T-helper 1 cell (primary cell): ENCODE measurements at places on chromosomes 7 and 10.

DNA sequence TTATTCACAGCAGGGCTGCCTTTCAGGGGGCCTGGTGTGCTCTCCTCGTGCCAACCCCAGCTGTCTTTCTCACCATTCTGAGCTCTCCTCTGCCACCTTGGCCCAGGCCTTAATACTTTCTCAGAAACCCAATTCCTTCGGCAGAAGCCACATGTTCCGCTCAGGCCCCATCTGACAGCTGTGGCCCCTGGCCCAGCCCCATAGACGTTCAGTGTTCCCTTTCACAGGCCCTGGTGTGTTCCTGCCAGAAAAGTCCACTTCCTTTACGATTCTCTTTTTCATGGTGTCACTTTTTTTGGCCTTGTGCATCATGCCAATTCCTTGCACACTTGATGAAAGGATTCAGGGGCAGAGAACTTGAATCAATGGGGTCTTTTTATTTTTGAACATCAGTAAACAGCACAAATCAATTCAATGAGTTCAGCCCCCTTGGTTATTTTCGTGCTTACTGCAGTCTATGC, 15.9 kb upstream of the GPNMB start:
- no peak for DNase-seq

DNA sequence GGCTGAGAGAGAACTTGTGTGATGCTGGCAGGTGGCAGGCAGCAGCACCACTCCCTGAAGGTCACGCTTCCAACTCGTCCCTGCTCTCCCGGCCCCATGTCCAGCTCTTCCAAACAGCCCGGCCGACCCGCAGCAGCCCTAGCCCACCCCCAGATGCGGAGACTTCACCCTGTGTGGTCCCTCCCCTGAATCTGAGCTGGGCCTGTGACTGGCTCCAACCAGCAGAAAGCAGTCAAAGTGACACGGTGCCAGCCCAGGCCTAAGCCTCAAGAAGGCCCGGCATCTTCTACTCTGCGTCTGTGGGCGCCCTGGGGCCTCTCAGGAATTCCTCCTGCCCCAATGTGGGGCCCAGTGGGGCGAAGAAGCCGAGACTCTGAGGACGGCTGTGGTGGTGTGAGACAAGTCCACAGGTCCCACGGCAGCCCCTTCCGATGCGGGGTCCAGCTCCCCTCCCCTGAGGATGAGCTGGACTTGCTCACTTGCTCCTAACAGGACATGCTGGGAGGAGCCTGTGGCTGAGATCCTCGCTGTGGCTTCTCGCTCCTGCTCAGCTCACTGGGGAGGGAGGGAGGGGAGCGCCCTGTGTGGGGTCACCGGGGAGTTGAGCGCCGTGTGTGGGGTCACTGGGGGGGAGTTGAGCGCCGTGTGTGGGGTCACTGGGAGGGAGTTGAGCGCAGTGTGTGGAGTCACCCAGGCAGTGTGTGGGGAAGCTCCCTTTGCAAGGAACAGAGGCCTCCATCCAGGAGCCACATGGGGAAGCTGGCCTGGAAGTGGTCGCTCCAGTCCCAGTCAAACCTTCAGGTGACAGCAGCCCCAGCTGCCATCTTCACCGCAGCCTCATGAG, 9.5 kb downstream of the STK32C start:
- no peak for DNase-seq

DNA sequence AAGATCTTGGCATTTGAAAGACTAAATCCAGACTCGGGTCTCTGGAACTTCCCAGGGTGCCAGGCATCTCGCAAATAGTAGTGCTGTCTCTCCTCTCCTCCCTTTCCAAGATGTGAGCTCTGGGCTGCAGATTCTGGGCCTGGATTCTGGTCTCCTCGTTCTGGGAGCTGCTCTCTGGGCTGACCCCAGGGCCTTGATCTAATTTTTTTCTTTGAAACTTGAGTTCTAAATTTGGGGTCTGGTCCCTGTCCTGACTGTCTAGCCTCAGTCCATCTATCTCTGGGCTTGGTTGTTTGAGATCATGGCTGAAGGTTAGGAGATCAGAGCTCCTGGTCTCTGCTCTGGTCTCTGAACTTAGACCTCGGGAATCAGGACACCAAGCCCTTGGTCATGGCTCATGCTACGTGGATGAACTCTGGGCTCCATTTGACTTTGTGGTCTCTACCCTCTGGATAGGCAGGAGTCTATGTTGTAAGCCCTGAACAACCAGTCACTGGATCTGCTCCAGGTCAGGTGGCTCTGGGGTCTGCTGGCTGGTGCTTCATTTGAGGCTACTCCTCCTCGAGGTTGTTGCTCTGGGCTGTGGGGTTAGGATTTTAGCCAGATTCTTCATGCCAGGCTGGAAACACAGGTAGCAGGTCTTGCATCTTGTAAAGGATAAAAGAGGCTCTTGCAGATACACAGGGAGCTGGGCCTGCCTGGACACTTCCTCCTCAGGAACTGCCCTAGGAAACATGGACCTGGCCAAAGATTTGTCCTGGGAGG, 8.0 kb upstream of the MBL2 start:
- DNase-seq: no peak

DNA sequence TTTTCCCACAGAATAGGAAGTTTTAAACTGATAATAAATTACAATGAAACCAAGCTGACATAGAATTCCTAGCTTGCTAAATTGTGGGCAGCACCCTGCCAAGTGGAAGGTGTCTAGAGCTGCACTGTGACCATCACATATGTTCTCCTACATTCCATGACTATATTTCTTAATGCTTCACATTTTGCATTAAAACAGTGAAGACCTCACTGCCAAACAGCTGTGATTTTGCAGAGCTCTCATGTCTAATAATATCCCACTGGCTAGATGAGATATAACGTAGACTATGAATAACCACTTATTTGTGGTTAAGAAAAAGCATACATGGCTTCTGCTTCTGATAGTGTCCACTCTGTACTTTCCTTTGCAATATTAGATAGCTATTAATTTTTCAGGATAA, 228.3 kb upstream of the TEX47 start:
- no peak for DNase-seq

GRCh38 chr10:97226398-97226797, 40.6 kb upstream of the SLIT1 start:
- DNase-seq: no peak

- no peak for DNase-seq
Observed at GRCh38 chr10:125694883-125695282, 11.9 kb upstream of the TEX36 start.

- no peak for DNase-seq
Observed at GRCh38 chr7:25192043-25192442, 36.2 kb downstream of the NPVF start.

DNA sequence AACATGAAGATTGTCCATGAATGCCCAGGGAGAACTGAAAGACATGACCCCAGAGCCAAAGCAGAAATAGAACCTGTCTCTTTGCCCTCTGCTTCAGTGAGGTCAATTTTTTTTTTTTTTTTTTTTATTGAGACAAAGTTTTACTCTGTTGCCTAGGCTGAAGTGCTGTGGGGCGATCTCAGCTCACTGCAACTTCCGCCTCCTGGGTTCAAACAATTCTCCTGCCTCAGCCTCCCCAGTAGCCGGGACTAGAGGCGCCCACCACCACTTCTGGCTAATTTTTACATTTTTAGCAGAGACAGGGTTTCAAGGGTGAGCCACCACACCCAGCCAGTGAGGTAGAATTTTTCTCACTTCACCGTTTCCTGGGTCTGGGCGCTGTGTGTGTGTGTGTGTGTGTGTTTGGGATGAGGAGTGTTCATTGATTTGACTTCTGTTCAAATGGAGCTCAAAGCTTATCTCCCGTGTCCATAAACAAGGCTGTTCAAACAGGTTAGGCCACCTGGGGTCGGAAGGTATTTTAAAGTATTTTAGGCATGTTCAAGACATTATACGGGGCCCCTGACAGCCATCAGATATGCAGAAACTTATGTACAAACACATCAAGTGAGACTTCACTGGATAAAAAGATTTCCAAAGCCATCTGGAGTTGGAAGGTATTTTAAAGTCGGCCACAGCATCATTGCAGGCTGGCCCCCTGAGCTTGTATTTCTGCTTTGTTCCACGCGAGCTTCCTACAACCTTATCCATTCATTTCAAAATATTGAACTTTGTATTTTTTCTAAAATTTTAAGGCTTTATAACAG, 93.8 kb downstream of the MAP3K8 start:
- peak; percentile 68 for DNase-seq

- no peak for DNase-seq
Observed at GRCh38 chr7:31640381-31640780, 46.6 kb upstream of the PPP1R17 start.

- DNase-seq: no peak
Observed at GRCh38 chr10:48533951-48534720, 70.7 kb downstream of the ARHGAP22 start.

- DNase-seq: no peak
Observed at GRCh38 chr10:92419740-92420545, 129.0 kb downstream of the MARCHF5 start.

GRCh38 chr10:43596546-43596945, 9.7 kb upstream of the ZNF485 start:
- DNase-seq: no peak

DNA sequence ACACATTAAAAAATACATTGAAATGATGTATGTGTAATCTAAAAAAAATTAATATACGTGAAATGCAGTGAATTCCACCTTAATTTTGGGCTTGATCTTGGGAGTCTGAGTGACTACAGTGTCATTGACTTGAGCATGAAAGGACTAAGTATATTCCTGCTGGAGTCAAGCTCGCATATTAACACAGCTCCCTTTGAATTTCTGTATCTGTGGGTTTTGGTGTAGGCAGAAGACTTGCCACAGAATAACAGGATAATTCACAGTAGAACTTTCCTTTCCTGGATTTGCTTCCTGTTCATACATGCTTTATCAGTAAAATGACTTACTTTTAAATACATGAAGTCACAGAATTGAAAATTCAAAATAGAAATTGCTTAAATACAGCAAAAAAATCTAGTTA, 55.3 kb downstream of the PPP1R9A start:
- DNase-seq: no peak

DNA sequence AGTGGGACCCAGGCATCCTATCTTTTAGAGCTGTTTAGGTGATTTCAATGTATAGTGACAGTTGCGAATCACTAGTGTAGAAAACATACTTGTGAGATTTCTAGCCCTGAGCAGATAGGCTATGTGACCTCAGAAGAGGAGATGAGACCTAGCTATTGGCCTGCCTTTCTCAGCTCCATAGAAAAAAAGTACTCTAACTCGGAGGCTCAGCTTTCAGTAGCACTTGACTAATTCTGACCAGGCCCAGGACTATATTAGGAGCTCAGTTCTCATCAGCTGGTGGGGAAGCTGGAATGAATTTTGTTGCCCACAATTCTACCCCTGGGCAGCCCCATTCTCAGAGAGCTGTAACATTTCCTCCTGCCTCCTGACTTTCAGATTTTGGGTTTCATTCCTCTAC, 179.9 kb upstream of the NAMPT start:
- no peak for DNase-seq

DNA sequence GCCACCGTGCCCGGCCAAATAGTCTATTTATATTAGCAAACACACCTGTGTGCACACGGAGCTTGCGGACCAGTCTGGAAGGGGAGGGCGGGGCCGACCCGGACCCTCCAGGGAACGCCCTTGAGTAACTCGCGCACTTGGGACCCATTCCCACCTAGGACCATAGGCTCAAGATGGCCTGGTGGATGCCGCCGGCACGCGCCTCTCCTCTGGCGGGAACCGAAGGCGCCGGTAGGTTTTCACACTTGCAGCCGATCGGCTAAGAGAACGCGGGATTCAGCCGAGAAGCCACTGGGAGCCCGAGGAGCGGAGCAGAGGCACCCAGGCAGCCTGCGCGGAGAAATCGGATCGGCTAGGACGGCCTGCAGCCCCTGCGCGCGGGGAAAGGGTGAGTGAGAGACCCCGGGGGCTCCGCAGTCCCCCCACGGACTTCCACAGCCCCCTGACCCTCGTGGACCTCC, 18.9 kb downstream of the IFT22 start:
- DNase-seq: no peak

- DNase-seq: no peak
Observed at GRCh38 chr10:100728928-100729861, 16.2 kb upstream of the PAX2 start.

- DNase-seq: peak; percentile 26
Observed at GRCh38 chr10:131901181-131901829, 497 bp downstream of the PPP2R2D start.

DNA sequence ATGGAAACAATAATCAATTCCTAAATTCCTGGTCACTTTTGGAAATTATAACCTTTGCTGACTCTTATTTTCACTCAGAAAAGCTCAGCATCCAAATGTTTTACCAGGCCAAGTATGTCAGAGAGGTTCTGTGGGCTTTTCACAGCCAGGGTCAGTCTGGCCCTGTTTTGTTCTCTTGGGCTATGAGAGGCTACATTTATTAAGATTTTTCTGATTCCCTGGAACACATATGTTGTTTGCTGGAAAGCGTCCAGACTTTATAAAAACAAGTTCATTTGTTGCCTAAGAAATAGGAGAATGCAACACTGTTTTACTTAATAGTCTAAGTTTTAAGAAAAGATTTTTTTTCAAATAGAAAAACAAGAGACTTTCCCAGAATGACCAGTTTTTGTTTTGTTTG, 238.4 kb upstream of the PLXDC2 start:
- no peak for DNase-seq

GRCh38 chr10:61935077-61935476, 33.6 kb downstream of the ARID5B start:
- DNase-seq: no peak

DNA sequence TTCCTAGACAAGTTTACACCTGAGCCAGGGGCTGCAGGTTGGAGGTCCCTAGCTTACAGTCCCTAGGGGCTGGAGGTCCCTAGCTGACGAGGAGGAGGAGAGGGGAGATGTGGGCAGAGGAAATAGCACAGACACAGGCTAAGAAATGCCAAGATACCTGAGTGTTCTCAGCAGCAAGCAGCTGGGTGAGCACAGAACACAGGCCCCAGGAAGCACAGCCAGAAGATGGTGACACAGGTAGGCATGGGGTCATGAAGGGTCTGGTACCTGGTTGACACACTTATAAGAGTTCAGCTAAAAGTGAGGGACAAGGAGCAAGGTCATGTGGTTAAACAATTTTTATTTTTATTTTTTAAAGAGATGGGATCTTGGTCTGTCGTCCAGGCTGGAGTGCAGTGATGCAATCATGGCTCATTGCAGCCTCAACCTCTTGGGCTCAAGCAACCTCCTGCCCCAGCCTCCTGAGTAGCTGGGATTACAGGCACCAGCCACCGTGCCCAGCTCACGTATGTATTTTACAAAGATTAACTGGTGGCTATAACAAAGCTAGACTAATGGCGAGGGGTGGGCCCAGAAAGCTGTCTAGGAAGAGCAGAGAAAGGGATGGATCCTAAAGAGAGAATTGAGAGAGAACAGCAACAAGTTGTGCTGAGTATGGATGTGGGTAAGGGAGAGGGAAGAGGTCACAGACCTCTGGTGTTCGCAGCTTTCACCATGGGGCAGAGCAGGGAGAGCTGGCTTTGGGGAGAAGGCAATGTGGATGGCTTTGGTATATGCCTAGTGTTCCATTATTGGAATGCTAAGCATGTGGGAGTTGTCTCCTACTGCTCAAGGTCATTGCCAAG, 140.3 kb upstream of the KLF14 start:
- DNase-seq: no peak

GRCh38 chr7:105640956-105641810, 59.9 kb upstream of the EFCAB10 start:
- no peak for DNase-seq

DNA sequence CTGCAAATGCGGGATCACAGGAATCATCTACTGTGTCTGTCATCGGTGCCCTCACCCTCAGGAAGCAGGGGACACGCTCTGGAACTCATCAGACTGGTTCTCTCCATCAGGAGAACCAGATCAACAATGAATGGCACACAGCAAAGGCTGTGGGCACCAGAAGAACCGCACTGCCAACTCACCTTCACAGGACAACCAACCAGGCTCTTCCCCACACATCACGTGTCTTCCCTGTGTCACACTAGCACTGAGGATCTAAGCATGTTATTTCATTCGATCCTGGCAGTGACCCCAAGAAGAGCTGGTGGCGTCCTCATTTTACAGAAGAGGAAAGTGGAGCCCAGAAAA, 106.1 kb downstream of the TNS3 start:
- no peak for DNase-seq
